Activated CD4-positive, alpha-beta T cell treated with anti-CD3 and anti-CD28 coated beads for 36 hours (primary cell): ENCODE measurements at places on chromosomes 13 and 19. TPM values are rescaled to one million over a fixed set of nuclear protein-coding genes. Genes with fewer than 3 reads are reported as not detected.

The ZSCAN18 gene
- 23.1 TPM for total RNA-seq

- DNase-seq, result no peak
Measured at GRCh38 chr13:33119856-33120543, 103.8 kb downstream of the KL start.

DNA sequence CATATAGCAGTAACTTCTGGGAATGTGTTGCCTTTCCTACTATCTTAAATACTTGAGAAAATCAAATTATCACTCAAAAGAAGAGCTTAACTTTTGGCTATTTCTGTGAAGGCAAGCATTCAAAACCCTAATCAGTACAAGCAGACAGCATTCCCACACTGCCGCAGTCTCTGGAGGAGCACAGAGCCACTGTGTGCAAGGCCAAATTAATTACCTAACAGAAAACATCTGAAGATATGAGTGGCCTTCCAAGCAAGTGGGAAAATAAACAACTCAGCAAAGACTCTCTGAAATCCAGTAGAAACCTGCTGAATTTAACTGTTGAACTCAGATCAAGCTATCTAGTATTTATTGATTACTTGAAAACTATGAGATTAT lies 68.2 kb downstream of the COL4A1 start:
- DNase-seq, result no peak

- DNase-seq, result no peak
Measured at GRCh38 chr13:31264151-31264550, 64.4 kb downstream of the B3GLCT start.

DNA sequence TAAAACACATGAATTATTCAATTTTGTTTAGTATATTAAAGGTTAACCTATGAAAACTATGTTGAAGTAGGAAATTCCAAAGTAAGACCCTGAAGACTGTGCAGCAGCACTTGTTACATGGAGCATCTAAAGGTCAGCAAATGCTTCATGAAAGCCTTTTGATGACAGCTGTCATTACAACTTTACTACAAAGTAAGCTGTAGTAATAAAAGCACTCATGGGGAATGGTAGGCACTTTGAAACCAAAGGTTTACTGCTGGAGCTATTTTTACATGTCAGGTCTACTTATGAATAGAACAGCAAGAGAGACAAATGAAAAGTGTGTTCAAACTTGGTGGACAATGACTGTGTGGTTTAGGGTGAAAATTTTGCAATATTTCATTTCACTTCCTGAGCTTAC lies 672.5 kb upstream of the PCDH20 start:
- no peak for DNase-seq

DNA sequence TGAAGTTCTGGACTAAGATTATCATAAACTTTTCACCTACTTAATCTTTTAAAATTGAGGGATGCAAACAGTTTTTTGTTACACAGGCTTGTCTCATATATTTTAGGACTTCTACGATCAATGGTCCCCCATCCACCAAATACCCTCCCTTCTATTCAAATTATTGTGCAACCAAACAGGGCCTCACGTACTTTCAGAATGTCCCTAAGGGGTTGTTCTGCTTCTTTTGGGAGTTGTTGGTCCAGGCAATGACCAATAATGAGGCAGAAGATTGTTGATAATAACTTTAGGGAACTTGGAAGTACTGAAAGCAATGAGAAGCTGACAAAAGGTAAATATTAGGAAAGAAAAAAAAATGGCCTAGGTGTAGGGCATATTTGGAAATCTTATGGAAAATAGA lies 2.9 kb downstream of the DNAJC15 start:
- no peak for DNase-seq

The CYSLTR2 gene
- 2.5 TPM for total RNA-seq

DNA sequence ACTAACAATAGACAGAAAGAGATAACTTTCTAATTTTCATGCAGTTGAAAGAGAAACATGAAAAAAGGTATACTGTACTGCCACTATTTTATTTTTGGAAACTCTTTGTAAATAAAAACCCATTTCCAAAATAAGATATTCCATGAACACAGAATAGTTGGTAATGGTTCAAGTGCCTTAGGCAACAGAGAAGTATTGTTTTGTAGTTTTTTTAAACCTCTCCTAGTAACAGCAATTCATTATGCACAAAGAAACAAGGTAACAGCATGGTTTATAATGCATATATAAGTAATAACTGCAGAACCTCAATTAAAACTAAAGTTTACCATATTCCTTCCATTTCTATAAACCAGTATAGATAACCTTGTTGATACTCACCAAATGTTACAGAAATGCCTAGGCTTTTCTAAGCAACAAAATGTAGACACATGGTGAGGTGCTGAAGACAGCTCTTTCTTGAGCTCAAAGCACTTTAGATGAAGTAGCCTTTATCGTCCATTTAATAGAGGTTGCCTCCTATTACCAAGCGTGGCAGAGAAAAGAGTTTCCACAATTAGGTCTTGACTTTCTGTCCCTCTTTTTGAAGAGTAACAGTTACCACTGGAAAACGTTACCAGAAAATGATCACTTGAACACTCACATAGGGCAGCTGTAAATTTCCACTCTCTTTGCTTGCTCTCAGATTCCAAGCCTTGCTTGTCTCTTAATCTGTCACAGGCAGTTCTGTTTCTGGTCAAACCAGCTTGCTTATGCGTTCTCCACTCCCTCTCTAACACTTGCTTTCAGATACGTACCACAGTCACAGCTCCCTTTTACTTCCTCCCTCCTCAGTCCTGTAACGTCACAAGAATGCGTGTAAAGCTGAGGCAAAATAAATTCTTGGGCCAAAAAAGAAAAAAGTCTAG lies 42.9 kb downstream of the CAB39L start:
- no peak for DNase-seq

GRCh38 chr13:34307607-34308006 lies 489.7 kb downstream of the RFC3 start:
- DNase-seq, result no peak

DNA sequence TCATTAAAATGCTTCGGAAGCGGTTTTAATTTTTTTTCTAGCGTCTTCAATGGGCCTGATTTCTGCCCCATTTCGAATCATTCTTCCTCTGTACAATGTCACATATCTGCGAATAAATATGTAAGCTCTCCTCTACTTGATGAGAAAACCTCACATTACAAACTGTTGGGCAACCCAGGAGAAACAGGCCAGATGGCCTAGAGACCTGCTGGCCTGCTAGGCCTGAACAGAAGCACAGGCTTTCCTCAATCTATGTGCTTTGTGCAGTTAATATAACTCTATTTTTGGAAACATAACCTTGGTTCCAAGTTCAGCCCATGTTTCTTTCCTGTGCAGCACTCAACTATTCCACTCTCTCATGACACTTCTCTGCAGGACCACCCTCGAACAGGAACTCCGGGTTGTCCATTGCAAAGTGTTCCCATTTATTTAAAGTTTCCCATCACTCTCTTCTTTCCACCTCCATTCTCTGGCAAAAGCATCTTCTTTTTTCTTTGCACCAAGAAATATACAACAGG lies 42.0 kb downstream of the DCLK1 start:
- DNase-seq, result no peak

GRCh38 chr13:113561417-113562084 lies 23.0 kb upstream of the TFDP1 start:
- DNase-seq, result no peak

The SPRED3 gene
- total RNA-seq, result 4.5 TPM

DNA sequence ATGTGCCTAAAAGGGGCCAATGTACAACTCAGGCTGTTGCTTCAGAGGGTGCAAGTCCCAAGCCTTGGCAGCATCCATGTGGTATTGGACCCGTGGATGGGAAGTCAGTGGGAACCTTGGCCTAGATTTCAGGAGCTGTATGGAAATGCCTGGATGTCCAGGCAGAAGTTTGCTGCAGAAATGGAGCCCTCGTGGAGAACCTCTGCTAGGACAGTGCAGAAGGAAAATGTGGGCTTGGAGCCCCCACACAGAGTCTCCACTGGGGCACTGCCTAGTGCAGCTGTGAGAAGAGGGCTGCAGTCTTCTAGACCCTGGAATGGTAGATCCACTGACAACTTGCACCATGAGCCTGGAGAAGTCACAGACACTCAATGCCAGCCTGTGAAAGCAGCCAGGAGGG lies 28.5 kb downstream of the GPC5 start:
- DNase-seq, result no peak

The PTGIR gene
- 40.1 TPM for total RNA-seq

The CGB1 gene
- not detected for total RNA-seq

GRCh38 chr13:75789451-75790197 lies 153.5 kb downstream of the LMO7 start:
- no peak for DNase-seq

GRCh38 chr13:47502166-47502565 lies 498.9 kb downstream of the SUCLA2 start:
- no peak for DNase-seq

DNA sequence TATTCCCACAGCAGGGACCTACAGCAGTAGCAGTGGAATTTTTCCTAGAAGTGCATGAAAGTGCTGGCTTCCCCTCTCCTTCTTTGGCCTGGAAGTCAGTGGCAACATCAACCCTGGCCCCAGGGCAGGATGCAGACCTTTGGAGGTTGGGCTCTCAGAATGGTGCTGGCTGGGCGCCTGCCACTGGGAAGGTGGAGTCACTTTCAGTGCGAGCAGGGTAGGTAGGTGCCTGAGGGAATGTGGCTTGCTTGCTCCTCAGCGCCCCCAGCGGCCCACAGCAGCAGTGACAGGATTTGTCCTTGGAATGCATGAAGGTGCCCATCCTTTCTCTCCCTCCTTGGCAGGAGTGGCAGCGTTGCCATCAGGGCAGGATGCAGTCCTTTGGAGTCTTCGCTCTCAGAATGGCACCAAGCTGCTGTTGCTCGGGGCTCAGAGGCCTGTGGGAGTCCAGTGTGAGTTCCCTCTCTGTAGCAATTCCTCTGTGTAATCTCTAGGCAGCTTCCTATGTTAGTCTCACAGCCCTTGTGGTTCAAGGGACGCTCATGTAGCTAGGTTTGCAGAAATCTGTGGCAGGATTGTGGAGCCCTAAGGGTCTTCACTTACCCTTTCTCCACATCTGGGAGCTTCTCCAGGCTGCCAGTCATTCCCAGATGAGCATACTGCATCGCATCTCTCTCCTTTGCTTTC lies 354.4 kb upstream of the DACH1 start:
- peak; percentile 29 for DNase-seq

DNA sequence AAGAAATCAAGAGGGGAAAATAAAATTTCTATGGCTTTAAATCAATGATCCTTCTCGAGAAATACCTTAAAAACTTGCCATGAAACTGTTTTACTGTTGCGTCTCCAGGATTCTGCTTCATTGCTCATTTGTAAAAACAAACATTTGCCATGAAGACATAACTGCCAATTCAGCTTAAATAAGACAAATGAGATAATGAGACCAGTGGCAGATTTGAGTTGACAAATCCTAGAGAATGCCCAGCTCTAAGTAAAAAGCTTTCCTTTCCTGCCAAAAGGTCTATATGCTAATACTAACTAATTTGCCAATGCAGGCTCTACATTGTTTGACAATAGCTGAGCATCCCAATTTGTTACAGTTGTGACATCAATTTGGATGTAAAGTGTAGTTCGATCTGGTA lies 400.5 kb upstream of the PCDH9 start:
- no peak for DNase-seq

- DNase-seq, result peak; percentile 77
Measured at GRCh38 chr19:3224346-3225168, at the start of gene CELF5. Gene CELF5 (plus strand): TSS chr19:3224661. CDS start chr19:3224740, 79 bp downstream.

DNA sequence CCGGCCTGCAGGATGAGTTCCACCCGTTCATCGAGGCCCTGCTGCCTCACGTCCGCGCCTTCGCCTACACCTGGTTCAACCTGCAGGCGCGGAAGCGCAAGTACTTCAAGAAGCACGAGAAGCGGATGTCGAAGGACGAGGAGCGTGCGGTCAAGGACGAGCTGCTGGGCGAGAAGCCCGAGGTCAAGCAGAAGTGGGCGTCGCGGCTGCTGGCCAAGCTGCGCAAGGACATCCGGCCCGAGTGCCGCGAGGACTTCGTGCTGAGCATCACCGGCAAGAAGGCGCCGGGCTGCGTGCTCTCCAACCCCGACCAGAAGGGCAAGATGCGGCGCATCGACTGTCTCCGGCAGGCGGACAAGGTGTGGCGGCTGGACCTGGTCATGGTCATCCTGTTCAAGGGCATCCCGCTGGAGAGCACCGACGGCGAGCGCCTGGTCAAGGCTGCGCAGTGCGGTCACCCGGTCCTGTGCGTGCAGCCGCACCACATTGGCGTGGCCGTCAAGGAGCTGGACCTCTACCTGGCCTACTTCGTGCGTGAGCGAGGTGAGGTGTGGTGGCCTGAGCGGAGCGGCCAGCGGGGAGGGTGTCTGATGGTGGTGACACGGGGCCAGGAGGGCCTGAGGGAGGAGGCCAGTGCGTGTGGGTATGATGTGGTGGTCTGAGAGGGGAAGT lies 15.5 kb downstream of the NFIC start:
- no peak for DNase-seq

GRCh38 chr13:85286081-85286480 lies 513.1 kb downstream of the SLITRK6 start:
- DNase-seq, result no peak

DNA sequence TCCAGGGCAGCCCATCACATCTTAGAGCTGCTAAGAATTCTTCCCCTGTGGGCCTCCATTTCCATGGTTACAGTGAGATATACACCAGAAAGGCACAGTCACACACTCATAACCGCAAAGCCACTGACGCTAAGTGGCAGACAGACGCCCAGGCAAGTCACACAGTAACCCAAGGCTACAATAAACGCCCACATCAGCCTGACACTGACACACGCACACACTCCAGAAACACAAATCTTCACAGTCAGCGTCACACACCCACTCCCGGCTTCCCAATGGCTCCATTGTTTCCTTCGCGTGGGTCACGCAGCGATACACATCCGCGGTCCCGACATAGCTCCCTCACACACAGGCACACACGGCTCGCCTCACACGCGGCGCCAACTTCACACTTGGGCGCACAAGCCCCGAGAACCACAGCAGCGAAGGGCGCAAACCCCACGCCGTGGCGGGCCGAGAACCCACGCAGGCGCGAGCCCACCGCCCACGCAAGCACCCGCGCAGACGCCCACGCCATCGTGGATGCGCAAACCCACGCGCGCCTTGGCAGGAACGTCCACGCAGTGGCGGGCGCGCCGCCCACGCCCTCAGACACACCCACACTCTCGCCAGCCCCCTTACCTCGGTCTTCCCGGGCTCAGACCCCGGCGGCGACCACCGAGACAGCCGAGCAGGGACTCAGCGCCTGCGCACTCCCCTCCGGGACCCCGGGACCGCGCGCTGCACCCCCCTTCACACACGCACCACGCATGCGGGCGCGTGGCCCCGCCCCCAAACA lies at the start of gene ZNF667:
ZNF667 (minus strand) TSS at position 695 of the 778 bp plus-strand sequence. CDS start 14,975 bp downstream, outside the sequence.
- peak; percentile 71 for DNase-seq

- DNase-seq, result no peak
Measured at GRCh38 chr19:41363371-41363752, 587 bp downstream of the B9D2 start.
